Activated T-cell treated with anti-CD3 and anti-CD28 coated beads, Interleukin-2, amount 50 U/mL, for 48 hours (primary cell): ENCODE measurements at places on chromosomes 7 and 10.

- no peak for DNase-seq
Measured at GRCh38 chr10:15439341-15439842, 68.3 kb upstream of the FAM171A1 start.

- no peak for DNase-seq
Measured at GRCh38 chr7:104034679-104035078, 45.2 kb upstream of the RELN start.

DNA sequence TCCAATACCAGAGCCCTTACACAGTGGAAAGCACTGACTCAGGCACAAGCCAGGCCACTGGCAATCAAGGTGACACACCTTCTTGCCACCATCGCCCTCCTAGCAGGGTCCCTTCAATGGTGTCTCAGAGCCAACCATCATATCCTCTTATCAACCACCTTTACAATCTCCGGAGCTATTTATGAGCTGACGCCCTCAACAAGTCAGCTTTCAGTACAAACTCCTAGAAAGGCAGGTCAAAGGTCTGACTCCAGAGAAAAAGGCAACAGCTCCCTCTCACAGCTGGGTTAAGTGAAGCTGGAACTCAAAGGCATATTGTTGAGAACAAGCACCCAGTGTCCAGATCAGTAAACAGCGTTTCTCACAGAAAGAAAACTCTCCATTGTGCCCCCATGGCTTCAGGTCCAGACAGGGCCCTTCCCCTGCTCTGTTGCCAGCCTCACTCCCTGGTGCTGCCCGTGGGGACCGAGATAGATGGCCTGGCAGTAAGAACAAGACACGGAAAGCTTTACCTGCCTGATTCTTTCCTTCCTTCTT is 2.4 kb downstream of the ZNF3 start:
- DNase-seq: no peak

GRCh38 chr7:23968791-23969190 is 258.8 kb downstream of the STK31 start:
- DNase-seq: no peak
